Body of pancreas (tissue), 4 donors: ENCODE measurements at places on chromosomes 7 and 10.

DNA sequence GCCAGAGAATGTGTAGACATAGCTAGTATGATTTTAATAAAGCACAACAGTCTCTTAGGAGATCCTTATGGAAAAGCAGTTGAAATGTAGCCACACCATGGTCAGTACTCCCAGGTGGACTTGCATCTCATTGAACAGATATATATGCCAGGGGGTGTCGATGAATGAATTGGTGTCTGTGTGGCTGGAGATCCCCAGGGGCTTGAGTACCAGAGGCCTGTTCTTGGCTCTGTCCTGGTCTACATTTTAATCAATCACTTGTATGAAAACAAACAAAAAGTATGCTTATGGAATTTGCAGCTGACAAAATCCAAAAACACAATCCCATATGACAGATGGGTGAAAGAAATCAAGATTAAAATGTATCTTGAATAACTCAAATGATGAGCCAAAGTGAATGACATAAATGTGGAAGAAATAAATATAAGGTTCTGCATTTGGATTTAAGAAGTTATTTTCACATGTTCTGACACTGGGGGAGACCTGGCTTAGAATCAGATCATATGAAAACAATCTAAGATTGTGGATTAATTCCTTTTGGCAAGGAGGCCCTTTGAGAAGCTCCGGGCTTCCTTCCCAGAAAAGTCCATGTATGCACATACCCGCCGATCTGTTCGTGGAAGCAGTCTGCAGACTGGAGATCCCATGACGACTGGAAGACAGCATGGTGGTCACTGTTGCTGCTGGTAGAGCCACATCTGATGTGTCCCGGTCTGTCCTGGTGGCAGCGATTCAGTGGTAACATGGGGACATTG lies 15.6 kb downstream of the CLEC2L start:
- no peak for DNase-seq
- H3K4me3 ChIP-seq, result no peak overlapping the region
- no peak overlapping the region for H3K27ac ChIP-seq
- no peaks in the 10 kb centered on the region for H3K36me3 ChIP-seq

DNA sequence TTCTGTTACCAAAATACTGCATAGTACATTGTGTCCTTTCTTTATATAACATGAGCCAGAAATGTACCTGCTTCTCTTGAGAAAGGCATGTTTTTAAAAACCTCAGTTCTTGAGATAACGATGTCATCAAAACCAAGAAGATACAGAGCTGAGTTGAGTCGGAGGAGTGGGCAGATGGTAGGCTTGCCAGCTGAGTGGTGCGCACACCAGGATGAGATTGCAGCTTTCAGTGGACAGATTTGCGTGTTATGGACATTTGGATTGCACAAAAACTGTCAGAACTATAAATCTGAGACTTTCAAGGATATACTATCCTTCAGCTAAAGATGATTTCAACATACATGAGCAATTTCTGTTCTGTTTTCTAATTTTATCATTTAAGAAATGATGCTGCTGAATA lies 25.0 kb downstream of the PRKAR2B start:
- H3K27me3 ChIP-seq, result no peaks in the 10 kb centered on the region
- H3K36me3 ChIP-seq, result no peaks in the 10 kb centered on the region
- peaks cover 5% of the 10 kb centered on the region for H3K4me1 ChIP-seq
- no peak overlapping the region for H3K27ac ChIP-seq

DNA sequence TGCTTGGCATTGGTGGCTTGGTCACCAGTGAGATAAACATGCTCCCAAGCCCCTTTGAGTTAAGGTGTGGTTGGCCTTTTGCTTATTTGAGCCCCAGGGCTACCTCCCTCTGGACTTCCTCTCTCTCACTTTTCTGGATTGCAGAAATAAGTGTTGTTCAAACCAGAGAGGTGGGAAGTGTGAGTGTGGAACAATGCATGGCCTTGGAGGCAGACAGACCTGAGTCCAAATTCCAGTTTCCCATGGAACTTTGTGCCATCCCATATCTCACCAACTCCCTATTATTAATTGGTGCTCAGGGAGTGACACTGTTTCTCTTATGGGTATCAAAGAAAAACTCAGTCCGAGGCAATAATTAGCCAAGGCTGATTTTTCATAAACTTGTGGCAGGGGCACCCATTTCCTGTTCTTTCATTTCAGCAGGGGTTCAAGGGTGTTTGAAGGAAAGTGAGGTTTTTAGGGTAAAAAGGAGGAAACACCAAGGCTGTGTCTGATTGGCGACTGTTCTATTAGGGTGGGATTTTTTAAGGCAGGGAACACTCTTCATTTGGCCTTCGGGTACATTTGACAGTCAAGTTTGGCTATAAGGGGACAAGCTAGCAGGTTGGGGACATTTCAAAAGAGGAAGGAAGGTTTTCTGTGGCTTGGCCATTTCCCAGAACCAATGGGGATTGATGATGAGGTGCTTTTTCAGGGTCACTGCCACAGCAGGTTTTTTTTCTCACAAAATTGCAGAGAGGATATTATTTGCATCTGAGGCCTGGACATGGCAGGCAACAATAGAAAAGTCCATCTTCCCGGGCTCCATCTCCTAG lies 148.8 kb upstream of the NPY start:
- no peak overlapping the region for H3K4me3 ChIP-seq
- no peaks in the 10 kb centered on the region for H3K4me1 ChIP-seq
- H3K27me3 ChIP-seq, result no peaks in the 10 kb centered on the region
- no peak for DNase-seq

DNA sequence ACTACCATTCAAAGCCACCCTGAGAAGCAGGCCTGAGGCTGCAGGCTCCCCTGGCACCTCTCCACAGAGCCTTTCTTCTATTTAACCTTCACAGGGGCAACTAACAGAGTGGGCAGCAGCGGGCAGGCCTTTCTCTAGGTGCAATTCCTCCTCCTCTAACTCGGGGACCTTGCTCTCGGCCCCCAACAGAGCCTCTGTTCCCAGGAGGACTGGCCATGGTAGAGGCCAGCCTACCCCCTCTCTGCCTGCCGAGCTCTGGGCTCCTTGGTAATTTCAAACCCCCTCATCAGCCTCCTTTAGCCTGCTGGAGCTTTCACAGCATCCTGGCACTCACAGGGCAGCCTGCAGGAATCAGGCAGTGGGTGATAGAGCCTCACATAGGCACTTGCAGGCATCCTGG lies 920.8 kb upstream of the ZNF722 start:
- no peak overlapping the region for H3K27ac ChIP-seq
- H3K36me3 ChIP-seq, result no peaks in the 10 kb centered on the region
- H3K27me3 ChIP-seq, result no peaks in the 10 kb centered on the region
- no peak overlapping the region for H3K4me3 ChIP-seq

DNA sequence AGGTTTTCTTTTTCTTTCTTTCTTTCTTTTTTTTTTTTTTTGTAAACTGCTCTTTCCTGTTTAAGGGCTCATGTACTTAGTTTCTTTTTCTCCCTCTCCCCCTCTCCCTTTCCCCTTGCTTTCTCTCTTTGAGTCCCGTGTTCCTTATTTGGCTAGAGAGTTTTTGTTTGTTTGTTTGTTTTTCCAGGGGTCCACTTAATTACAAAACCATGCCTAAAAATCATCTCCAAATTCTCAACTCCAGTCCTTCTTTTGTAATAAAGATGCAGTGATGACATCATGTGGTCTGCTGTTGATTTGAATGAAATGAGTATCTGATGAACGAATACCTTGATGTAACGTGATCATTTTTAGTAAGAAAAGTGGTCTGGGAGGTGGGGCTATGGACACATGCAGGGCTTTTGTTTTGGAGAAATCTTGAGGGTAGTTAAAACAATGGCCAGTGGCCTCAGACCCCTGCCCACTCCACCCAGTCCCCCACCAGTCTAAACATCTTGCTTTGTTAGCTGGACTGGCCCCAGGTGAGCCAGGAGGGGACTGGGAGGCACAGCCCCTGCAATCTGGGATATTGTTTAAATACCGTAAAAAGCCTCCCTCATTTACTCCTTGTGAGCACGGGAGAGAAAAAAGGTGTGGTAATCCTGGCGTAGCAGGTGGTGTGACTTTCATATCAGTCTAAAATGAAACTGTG lies 165.7 kb downstream of the LRMDA start:
- no peaks in the 10 kb centered on the region for H3K36me3 ChIP-seq
- no peak overlapping the region for H3K4me3 ChIP-seq
- H3K4me1 ChIP-seq, result peaks cover 23% of the 10 kb centered on the region
- H3K27me3 ChIP-seq, result no peaks in the 10 kb centered on the region

DNA sequence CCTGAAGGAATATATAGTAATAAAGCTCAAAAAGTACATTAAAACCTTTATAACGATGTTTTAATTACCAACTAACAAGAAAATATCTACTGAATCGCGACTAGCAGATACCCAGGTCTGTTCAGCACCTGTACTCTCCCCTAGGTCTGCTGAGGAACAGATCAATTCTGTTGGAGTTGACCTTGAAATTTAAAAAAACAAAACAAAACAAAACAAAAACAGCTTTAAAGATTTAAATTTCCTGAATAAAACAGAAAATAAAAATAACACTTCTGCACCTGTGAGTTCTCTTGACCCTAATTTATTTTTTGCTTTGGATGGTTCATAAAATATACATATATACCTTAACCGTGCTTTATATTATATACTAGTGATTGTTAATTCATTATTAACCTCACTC lies 24.6 kb downstream of the DIP2C start:
- DNase-seq, result no peak
- peaks cover 40% of the 10 kb centered on the region for H3K4me1 ChIP-seq
- no peak overlapping the region for H3K4me3 ChIP-seq

DNA sequence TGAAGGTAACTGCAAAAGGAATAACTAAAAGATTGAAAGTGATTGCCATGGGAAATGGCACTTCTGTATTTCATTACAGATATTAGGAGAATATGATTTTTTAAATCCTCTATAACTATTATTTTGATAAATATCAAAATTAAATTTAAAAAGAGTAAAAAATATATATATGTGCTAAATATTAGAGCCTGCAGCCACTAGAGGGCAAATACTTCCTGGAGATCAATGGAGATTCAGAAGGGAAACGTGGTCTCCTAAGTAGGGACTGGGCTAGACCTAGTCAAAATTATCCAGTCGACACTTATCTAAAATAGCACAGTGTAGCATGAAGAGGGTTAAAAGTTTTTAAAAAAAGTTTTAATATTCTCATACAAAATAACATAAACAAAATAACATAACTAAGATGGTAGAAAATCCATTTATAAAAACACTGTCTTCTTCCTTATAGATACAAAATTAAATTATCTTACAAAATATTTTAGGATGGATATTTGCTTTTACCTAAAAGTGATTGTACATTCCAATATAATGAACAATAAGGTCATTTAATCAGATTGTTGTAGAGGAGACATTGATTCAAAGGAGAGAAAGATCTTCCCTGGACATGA lies 434.3 kb downstream of the MDFIC start:
- H3K4me3 ChIP-seq, result no peak overlapping the region
- H3K4me1 ChIP-seq, result no peaks in the 10 kb centered on the region
- H3K27ac ChIP-seq, result no peak overlapping the region
- no peaks in the 10 kb centered on the region for H3K36me3 ChIP-seq

DNA sequence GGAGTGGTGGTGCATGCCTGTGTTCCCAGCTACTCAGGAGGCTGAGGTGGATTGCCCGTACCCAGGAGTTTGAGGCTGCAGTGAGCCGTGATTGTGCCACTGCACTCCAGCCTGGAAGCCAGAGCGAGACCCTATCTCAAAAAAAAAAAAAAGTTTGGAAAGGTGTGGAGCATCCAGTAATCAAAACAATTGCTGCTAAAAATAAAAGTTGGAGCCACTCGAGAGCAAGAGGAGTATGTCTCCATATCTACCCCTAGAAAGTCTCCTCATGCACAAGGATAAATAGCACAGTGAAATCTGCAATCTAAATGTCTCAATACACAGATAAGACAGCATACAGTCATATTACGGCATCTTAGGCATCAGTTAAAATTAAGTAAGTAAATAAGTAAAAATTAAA lies 81.5 kb upstream of the NEBL start:
- no peak overlapping the region for H3K4me3 ChIP-seq
- peaks cover 14% of the 10 kb centered on the region for H3K4me1 ChIP-seq
- no peak for DNase-seq

DNA sequence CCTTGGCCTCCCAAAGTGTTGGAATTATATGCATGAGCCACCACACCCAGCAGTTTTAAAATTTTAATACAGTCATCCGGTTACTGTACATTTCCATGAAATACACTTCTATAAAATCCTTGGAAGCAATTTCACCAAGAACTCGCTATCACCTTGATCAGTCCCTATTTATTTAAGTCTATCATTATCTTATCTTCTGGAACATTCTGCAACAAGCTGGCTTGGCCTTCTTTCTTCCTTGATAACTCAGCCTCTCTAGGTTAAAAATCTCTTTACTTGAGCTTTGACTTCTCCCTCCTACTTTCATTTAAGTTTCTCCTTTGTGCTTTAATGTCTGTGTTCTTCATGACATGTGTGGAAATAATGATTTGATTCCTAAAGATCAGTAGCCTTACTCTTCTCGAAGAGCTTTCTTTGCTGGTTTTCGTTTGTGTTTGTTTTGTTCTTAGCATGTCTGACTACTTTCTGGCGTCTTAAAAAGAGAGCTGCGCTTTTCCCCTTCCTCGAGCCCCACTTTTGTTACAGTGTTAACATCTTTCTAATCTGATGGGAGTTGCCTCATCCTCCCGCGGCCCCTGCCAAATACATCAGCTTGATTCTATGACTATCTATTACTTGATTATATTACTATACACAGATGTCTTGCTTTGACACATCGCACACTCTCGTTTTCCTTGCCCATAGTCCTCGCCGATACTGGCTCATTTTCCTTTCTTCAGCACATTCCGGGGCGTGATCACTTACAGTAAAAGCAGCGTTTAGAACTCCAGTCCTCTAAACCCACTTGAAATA lies 11.1 kb upstream of the CALML5 start:
- H3K27ac ChIP-seq, result no peak overlapping the region
- no peak for DNase-seq
- no peaks in the 10 kb centered on the region for H3K27me3 ChIP-seq
- no peaks in the 10 kb centered on the region for H3K36me3 ChIP-seq
- peaks cover 11% of the 10 kb centered on the region for H3K4me1 ChIP-seq

DNA sequence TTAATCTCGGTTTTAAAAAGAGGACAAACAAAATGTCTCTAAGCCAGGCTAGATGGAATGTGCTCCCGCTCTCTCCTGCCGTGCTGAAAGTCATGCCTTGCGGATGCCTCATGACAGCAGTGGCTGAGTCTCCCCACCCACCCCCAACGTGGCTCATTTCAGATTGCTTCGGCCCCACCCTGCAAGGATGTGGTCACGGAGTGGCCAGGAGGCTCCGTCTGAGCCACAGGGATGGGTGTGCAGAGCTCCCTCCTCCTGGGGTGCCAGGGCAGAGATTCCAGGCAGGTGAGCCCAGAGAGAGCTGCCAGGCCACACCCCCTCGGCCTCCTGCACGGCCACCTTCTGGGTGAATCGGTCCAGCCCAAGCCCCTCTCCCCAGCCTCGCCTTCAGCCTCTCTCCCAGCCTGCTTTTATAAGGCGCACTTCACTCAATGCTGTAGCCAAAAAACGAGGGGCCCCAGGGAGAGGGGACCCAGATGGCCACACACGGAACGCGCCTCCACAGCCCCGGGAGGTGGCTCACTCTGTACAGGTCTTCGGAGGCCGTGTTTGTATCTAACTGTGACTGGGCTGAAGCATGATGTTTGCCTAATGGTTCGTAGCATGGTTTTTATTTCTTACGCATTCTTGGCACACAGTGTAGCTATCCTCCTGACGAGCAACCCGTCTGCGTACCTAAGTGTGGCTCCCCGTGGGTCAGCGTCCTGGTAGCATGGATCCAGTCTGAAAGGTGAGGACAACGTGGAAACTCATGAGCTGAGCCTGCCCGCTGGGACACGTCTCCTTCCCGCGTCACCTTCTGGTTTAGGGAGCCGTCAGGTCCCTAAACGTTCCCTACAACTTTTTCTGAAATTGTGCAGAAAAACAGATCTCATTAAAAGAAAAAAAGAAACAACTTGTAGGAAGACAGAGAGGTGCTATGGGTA lies 413.8 kb upstream of the FOXK1 start:
- no peak for DNase-seq
- H3K27ac ChIP-seq, result no peak overlapping the region
- H3K27me3 ChIP-seq, result no peaks in the 10 kb centered on the region
- H3K4me3 ChIP-seq, result no peak overlapping the region
- H3K4me1 ChIP-seq, result no peaks in the 10 kb centered on the region
